Activated T-cell treated with anti-CD3 and anti-CD28 coated beads, Interleukin-2, amount 50 U/mL, for 72 hours (primary cell): ENCODE measurements at places on chromosomes 7 and 10. TPM values are rescaled to one million over a fixed set of nuclear protein-coding genes. Genes with fewer than 3 reads are reported as not detected.

DNA sequence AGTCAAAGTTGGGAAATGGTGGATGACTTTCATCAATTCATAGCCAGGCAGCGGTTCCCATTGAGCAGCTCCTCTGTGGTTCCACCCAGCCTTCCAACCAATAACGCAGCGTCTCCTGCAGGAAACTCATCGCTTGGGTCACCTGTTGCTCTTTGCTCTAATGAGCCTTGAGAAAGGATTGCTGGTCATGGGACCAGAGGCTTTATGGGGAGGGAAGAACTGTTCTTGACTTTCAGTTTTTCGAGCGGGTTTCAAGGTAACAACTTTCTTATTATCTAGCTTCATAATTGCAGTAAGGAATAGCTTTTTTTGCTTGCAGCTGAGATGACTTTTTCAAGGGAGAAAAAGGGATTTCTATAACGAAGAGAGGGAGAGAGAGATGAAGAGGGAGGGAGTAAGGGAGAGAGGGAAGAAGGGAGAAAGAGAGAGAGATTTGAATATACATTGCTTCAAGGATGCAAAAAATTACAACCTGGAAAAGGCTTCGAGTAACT is 405 bp upstream of the ENTPD1 start:
- peaks cover 2% of the 10 kb centered on the region for H3K36me3 ChIP-seq
- H3K4me1 ChIP-seq, result peaks cover 27% of the 10 kb centered on the region
- H3K27me3 ChIP-seq, result peaks cover 34% of the 10 kb centered on the region
- no peak overlapping the region for H3K4me3 ChIP-seq
- DNase-seq, result no peak

DNA sequence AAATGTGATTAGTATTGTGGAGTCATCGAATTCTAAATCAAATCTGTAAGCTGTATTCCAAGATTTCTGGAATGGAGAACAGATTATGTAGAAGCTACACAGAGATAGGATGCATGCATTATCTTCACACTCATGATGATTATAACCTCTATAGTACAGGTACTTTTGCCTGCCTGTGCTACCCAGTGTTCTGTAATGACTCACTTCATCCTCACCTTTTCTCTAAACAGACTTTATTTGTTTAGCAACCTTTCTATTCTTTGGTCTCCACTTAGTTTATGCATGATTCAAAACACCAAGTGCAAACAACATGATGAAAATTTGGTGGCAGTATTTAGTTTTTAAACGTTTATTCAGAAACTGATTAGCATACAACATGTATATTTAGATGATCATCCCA is 68.4 kb upstream of the PRPS1L1 start:
- H3K36me3 ChIP-seq, result peaks cover under 1% of the 10 kb centered on the region
- H3K27me3 ChIP-seq, result no peaks in the 10 kb centered on the region
- no peak overlapping the region for H3K4me3 ChIP-seq
- no peak overlapping the region for H3K27ac ChIP-seq

DNA sequence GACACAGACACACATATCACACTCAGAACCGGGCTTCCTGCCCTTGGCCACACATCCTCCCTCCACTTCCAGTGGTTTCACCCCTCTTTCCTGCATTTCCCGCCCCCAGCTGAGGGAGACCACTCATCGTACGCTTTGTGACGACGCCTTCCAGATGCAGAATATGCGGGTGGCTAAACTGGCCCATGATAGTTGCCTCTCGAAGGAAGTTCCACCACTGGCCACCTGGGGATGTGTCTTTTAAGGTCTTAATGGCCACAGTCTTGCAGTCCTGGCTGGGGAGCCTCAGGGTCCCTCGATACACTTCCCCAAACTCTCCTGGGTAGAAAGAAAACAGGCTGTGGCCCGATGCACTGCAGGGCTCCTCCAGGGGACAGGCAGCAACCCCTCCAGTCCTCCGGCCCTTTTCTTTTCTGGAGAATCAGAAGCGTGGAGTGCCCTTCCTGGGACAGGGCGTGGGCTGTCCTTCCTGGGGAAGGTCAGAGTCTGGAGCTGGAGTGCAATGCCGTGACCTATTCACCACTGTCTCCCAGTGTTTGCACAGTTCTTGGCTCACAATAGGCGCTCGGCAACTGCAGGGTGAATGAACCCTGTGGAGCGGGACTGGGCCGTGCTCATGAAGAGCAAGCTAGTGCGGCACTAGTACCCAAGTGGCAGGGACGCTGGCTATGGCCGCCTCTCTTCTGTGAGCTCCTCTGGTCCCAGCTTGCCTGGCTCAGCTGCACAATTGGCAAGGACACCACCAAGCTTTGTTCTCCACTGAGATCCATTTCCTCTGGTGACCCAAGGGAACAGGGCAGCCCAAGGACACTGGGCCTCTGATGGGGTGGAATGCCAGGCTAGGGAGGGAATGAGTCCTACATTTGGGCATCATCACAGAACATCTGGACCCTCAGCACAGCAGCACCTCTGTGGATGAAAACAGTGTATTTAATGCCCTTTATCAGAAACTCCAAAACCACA is 13.2 kb downstream of the EPHA1 start:
- H3K36me3 ChIP-seq, result no peaks in the 10 kb centered on the region
- no peak overlapping the region for H3K27ac ChIP-seq
- DNase-seq, result no peak
- H3K27me3 ChIP-seq, result no peaks in the 10 kb centered on the region

- no peaks in the 10 kb centered on the region for H3K27me3 ChIP-seq
- DNase-seq, result no peak
- no peaks in the 10 kb centered on the region for H3K4me1 ChIP-seq
- H3K36me3 ChIP-seq, result no peaks in the 10 kb centered on the region
- H3K4me3 ChIP-seq, result no peak overlapping the region
Measured at GRCh38 chr10:19888061-19888660, 71.9 kb downstream of the PLXDC2 start.

The PROSER2 gene
- total RNA-seq, result 1.6 TPM
